ENCODE measurements at places on chromosomes 4 and X. TPM values are rescaled to one million over a fixed set of nuclear protein-coding genes. Genes with fewer than 3 reads are reported as not detected.

SMS gene
- total RNA-seq = 259 TPM

ADRA2C gene
- total RNA-seq = 0.16 TPM

ZIC3 gene
- 0.23 TPM for total RNA-seq

ERCC6L gene
- 5.2 TPM for total RNA-seq

PNMA6F gene
- not detected for total RNA-seq

ADGRG4 gene
- not detected for total RNA-seq

MID1 gene
- total RNA-seq = 12.8 TPM

Measured in A375 (cell line).